ENCODE measurements at places on chromosomes 11 and 22.
A peak's percentile ranks its signal among the peaks of the same experiment; 100 is the strongest.

DNA sequence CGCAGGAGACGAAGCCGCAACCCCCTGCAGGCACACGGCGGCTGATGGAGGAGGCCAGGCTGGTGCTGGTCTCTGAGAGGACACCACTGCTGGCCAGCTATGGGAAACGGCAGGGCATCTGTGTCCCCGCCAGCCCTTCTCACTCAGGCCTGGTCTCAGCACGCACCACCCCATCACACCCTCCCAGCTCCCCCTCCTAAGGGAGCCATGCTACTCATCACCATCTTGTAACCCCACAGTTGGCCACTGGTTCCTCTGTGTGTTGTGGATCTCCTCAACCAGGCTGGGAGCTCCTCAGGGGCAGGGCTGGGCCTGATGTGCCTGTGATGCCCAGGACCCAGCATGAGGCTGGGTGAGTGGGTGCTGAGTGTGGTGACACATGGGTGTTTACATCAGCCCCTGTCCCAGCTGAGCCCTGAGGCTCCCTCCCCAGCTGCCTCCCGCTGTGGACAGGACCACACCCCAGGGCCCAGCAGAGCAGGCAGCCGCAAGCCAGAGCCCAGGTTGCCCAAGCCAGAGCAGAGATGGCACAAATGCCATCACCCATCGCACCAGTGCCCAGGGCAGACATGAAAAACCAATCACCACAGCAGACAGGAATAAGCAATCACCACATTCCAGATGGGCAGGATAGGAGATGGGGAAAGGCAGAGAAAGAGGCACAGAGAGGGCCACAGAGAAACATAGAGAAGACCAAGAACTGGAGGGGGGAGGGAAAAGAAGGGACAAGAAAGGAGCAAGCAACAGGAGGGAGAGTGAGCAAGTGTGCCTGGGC, 8.2 kb downstream of the ARVCF start:
- DNase-seq: no peak

GRCh38 chr22:40726514-40726913, 47.2 kb downstream of the MCHR1 start:
- DNase-seq: no peak

DNA sequence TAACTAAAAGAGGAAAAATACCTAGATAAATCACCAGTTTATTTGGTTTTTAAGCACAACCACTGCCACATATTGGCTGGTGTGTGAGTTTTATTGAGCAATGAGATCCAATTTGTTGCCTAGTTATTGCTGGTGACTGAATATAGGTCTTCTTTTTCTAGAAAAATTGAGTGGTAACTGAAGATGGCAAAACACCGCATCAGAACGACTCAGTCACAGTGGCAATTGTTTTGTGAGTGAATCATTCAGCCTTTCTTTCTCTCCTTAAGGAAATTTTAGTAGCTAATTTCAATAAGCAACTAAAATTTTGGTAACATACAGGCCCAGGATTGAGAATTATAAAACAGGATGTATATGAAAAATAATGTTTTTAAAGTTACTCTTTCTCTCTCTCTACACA, 533.0 kb downstream of the KCNA4 start:
- DNase-seq: no peak

GRCh38 chr11:43119275-43119970, 192.4 kb upstream of the API5 start:
- DNase-seq: no peak

DNA sequence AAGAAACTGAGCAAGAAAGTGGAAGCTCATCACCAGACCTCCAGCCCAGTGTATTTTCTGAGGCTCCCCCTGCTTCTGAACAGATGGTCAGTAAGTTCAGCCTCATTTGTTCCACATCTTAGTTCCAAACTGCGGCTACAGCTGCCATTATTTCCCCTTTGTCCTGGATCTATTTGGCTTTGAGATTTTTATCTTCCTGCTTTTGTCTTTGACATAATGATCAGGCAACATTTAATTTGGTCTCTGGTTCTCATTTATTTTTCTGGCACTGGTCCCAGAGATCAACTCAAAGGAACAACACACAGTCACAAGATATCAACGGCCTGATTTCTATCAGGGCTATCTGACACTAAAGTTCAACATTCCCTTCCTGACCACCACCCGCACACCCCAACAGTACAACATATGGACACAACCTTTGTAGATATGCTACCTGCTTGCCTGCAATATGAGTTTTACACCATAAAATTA, 137.5 kb downstream of the FAM76B start:
- peak; percentile 11 for DNase-seq

DNA sequence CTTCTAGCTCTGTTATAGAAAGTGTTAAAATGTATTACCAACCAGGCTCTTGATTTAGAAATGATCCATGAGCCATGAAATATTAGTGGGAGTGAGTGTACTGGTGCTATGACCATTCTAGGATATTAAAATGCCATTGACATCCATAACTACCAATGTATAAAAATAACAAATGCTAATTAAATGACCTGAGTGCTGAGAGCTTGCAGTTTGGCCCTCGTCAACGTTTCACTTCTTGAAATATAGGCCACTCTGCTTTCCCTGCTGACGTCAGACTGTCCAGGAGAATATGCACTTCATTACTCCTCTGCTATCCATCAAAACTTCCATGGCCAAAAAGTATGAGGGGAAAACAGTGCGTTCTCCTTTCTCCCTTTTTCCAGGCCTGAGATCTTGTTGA, 563.1 kb downstream of the METTL15 start:
- no peak for DNase-seq

DNA sequence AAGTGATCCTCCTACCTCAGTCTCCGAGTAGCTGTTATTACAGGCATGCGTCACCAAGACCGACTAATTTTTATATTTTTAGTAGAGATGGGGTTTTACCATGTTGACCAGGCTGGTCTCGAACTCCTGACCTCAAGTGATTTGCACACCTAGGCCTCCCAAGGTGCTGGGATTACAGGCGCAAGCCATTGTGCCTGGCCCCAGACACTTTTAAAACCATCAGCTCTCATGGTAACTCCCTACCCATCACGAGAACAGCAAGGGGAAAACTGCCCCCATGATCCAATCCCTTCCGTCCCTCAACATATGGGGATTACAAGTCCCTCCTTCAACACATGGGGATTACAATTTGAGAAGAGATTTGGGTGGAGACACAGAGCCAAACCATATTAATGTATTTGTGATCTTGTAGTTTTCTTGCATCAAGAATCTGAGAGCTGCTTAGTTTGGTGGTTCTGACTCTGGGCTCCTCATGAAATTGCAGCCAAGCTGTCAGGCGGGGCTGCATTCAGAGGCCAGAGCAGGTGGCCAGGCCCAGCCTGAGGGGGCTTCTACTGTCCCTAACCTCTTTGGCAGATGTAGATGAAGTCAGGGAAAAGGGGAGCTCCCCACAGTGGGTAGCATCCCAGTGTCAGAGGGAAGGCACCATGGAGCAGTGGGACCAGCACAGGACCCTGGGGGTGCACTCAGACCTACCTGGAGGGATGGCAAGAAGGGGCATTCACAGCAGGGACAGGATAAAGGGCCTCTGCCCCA, 31.2 kb upstream of the PRAME start:
- DNase-seq: no peak

- no peak for DNase-seq
Observed at GRCh38 chr11:1717745-1718144, 20.8 kb downstream of the KRTAP5-6 start.

DNA sequence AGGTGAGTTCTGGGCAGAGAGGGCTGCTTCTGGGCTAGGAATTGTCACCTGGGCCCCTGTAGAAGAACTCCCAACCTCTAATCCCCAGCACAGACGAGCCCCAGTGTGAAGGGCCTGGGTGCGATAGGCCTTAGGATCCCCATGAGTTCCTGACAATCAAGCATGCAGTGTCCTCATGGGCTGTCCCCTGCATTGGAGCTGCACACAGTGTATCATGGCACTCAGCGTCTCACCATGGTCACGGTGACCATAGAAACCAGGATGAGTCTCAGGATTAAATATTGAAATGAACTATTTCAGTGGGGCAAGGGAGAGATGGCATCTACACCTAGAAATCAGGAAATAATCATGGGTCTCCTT, 292 bp downstream of the SCGB2A1 start:
- DNase-seq: no peak

DNA sequence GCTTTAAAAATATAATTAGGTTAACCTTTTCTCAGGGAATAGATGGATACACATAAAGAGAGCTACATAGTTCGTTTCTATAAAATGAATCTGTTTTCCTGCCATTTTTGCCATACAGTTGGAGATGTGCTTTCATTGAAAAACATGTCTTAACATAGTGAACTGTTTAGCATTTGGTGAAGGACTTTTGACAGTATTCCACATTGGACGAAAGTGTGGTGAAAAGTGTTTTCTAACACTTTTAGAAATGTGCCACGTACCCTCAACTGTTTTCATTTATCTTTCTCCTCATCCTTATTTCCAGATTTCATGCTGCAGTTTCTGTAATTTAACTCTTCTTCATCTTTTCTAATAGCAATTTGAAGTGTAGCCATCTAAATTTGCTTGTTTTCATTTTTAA, 249.1 kb upstream of the MTNR1B start:
- DNase-seq: no peak

- DNase-seq: no peak
Observed at GRCh38 chr22:27718186-27719035, 83.1 kb downstream of the MN1 start.

- DNase-seq: no peak
Observed at GRCh38 chr11:17927041-17927440, 85.8 kb downstream of the SERGEF start.

GRCh38 chr11:2892967-2893528, 7.5 kb upstream of the CDKN1C start:
- DNase-seq: no peak

DNA sequence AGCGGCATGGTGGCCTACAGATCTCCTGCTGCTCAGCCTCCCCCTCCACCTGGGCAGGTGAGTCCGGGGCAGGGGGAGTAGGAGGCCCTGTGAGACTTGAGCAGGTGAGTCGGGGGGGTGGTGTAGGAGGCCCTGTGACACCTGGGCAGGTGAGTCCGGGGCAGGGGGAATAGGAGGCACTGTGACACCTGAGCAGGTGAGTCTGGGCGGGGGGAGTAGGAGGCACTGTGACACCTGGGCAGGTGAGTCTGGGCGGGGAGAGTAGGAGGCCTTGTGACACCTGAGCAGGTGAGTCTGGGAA, 299.3 kb downstream of the BRD1 start:
- DNase-seq: no peak

GRCh38 chr11:11430431-11430830, 77.4 kb upstream of the CSNK2A3 start:
- DNase-seq: no peak

DNA sequence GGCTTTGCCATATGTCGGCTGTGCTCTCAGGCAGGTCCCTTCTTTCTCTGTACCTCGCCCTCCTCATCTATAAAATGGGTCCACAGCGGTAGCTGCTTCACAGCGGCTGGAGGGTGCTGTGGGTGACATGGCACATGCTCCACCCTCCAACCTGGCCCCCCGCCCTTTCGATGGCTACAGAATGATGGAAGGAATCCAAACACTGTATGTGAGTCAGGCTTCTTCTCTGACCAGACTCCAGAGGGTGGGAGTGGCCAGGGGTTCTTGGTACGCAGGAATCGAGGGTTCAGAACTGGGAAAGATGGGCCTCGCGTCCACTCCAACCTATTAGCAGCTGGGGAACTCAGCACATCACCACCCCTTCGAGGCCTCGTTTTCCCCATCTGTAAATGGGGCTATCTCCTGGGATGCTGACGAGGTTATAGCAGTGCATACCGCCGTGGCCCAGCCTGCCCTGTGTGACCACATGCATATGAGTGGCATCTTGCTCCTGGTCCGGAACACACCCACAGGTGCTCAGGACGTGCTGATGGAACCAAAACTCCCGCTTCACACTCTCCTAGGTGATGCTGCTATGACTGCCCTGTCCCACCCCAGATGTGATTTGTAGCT, 26.4 kb downstream of the MN1 start:
- DNase-seq: no peak

DNA sequence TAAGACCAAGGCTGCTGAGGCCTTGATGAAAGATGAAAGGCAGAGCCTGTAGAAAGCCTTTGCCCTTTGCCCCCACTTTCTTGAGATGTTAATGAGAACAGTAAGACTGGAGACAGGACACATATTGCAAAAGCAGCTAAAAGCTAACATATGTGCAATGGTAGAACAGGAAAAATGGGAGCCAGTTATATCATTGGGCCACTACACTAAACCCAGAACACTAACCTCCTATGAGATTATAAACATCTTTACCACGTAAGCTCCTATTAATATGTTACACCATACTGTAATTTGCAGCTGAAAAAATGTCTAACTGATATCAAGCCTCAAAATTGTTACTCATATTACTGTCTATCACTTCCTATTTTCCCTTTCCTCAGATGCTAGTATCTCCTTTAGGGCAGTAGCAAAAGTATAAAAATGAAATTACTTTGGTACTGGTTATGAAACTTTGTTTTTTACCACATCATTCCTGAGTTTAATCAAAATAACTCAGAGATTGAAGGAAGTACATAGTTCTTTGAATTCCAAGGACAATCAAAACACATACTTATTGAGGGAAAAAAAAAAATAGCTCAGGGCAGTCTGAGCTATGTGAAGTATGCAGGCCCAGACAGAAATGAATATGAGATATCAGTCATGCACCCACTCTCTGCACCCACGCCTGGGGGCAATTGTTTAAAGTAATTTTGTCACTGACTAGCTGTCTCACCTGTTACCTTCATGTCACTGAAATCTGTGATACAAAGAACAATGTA, 9.1 kb downstream of the HPS5 start:
- DNase-seq: no peak

- no peak for DNase-seq
Observed at GRCh38 chr11:1636291-1636950, 6.8 kb downstream of the KRTAP5-5 start.

GRCh38 chr11:35549787-35550186, 24.4 kb upstream of the PAMR1 start:
- DNase-seq: no peak

DNA sequence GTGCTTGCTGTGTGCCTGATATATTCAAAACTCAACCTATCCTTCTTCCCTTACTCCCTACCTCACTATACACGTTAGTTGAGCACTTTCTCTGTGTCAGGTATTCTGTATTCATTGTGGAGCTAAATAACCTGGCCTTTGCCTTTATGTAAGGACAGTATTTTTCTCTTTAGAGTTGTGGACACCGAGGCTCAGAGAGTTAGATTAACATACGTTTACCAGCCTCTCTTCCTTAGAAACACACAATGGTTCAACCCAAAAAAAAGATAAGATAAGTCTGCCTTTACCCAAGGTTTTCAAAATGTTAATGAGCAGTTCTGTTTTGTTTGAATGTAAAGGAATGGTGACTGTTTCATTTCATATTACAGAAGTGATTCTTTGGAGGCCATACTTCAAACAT, 45.0 kb downstream of the CBL start:
- DNase-seq: no peak

- no peak for DNase-seq
Observed at GRCh38 chr11:108032800-108033199, 24.1 kb downstream of the CUL5 start.
